ENCODE measurements at places on chromosomes 13 and 19. TPM values are rescaled to one million over a fixed set of nuclear protein-coding genes. Genes with fewer than 3 reads are reported as not detected.

Gene IRGQ
- 5.2 TPM for total RNA-seq

Gene SMAD9
- 4.6 TPM for total RNA-seq

Gene ZNF234
- total RNA-seq, result 1.9 TPM

Gene MUC16
- not detected for total RNA-seq

Gene NXNL1
- total RNA-seq, result not detected

Gene COX6B2
- under 0.01 TPM for total RNA-seq

Gene MYCBP2
- total RNA-seq, result 34.9 TPM

Gene SOX1
- total RNA-seq, result not detected

Gene ERICH4
- total RNA-seq, result not detected

Gene YJEFN3
- 3.2 TPM for total RNA-seq

Gene TRMT1
- 39.7 TPM for total RNA-seq

Gene FPR1
- total RNA-seq, result not detected

Gene GJA3
- under 0.01 TPM for total RNA-seq

Gene TRPM4
- total RNA-seq, result 18.5 TPM
